Glomerular endothelial cell (primary cell): ENCODE measurements at places on chromosomes 5 and 9. TPM values are rescaled to one million over a fixed set of nuclear protein-coding genes. Genes with fewer than 3 reads are reported as not detected.

The SEMA4D gene
- total RNA-seq, result 2.7 and 5.6 TPM in 2 replicates

The PDE8B gene
- 0.12 and 0.29 TPM in 2 replicates for total RNA-seq

The C5orf52 gene
- total RNA-seq, result not detected in 2 replicates

The ADCY2 gene
- not detected in 2 replicates for total RNA-seq

The ARSI gene
- total RNA-seq, result 1.8 and 5.3 TPM in 2 replicates

The PDE6A gene
- not detected in 2 replicates for total RNA-seq
